ENCODE measurements at places on chromosomes 3 and 15.

GRCh38 chr3:153290268-153291015, 128.4 kb downstream of the RAP2B start:
- no peak for DNase-seq

GRCh38 chr3:151871639-151872468, 1.6 kb upstream of the SUCNR1 start:
- DNase-seq = no peak

DNA sequence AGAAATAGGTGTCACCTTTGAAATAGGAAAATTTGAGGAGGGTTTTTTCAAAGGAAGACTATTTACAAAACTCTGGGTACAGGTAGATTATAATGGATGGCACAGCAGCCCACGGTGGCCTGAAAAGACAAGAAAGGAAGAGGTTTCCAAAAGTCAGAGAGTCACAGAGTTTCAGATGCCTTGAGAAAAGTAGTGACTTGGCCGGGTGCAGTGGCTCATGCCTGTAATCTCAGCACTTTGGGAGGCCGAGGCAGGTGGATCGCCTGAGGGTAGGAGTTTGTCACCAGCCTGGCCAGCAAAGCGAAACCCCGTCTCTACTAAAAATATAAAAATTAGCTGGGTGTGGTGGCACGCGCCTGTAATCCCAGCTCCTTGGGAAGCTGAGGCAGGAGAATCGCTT, 35.2 kb downstream of the OSTN start:
- no peak for DNase-seq

DNA sequence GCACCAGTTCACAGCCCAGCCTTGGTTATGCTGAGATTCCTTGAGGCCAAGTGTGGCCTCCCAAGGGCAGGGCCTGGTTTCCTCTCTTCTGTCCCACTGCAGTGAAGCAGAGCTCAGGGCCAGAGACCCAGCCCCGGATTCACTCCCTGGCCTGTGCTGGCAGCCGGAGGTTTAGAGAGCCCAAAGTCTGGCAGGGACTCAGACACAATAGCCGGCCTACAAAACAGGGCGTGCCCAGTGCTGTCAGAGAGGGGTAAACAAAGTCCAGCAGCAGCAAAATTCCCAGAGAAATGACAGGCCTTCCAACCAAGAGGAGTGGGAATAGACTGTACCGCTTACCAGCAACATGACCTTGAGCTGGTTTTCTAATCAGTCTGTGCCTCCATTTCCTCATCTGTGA, 14.0 kb downstream of the VIPR1 start:
- no peak for DNase-seq

DNA sequence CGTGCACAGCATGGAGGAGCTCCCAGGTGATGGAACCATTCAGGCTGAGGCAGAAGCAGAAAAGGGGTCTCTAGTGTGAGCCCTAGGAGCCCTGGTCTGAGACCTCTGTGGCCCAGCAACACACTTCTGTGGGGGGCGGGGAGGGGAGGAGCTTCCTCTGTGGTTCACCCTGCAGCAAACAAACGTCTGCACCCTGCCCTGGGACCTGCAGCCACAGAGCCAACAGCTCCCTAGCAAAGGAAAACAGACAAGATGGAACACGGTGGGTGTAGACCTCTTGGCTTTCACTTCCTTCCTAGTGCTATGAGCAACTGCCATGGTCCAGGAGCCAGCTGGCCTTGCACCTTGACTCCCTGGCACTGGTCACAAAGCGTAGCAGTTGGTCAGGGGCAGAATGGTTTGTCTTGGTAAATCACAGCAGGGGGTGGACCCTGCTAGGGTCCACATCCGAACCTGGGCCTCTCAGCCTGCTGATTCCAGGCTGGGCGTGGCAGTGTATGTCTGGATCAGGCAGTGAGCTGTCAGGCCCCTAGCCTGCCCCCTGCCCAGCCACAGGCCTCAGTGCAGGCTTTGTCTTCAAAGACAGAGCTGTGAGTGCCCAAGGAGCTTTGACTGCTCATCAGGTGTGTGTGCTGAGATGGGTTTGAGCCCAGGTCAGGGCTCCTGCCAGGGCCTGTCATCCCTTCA, 6.7 kb downstream of the AMIGO3 start:
- no peak for DNase-seq

DNA sequence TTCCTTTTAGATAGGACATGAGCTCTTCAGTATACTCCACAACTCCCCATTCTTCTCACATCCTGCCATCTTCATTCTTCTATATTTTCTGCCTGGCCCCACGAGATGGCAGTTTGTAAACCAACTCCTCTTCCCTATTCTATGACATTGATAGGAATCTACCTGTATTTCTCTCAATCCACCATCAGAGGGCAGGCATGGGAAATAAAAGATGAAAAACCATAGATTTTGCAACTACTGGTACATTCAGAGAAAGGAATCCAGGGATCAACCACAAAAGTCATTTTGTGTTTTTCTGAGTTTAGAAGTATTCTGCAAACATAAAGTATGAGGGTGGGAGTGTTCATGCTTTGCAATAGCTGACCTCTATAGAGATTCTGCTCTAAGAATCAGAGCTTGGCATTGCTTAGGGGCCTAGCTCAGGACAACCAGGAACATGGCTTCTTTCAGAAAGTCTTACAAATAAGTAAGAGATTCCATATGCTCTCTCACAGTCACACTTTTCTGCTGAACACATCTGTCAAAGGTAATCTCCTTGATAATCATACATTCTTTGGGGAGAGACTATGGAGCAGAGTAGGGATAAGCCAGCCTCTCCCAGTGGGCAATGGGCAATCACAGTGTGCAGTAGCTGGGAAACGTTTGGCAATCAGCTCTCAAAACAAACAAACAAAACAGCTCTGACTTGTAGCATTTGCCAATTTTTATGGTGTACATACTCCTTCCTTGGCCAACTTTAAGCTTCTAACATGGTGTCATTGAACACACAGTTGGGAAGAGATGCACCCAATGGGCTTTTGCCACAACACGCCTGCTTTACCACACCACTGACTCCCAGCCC, 43.1 kb upstream of the SLC25A36 start:
- peak; percentile 55 for DNase-seq

DNA sequence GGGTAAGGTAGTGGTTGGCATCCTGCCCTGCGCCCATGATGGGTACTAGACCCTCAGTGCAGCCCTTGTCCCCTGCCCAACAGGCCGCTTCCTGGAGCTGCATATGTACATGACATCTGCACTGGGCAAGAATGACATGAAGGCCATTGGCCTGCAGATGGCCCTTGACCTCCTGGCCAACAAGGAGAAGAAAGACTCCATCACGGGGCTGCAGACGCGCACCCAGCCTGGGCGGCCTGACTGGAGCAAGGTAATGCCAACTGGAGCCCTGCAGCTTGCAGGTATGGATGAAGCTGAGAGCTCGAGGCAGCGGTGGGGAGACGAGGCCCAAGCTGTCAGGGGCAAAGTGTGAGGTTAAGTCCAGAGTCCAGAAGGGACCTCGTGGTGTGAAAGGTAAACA, 40.8 kb downstream of the NOX5 start:
- no peak for DNase-seq

GRCh38 chr3:186985661-186986364, 55.5 kb downstream of the ST6GAL1 start:
- no peak for DNase-seq

- no peak for DNase-seq
Measured at GRCh38 chr15:78342021-78342420, 1.9 kb downstream of the CRABP1 start.

DNA sequence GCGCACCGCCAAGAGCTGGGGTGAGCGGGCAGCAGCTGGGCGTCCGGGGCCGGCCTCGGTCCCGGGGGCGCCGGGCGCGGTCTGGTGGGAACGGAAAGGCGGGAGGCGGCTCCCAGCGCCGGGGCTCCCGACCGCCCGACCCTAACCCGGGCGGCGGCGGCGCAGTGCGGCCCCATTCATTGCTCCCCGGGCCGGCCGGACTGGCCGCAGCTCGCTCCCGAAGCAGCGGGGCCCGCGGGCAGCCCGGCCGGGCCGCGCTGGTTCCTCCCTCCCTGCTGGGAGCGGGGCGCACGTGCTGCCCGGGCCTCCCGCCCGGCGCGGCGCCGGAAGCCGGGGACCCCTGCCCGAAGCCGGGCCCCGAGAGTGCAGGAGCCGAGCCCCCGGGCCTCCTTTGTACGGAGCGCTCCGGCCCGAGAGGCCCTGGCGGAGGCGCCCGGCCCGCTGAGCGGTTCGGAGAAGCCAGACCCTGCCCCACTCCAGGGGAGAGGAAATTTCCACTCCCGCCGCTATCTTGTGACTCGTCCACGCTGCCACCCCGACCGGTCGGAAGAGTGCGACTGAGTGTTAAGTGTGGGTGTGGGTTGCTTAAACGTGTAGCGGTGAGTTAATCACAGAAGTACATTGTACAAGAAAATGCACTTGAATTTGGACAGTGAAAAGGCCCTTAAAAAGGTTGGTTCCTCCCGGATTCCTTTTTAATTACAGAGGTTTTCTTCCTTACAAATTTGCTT, 613 bp downstream of the ATP1B3 start:
- DNase-seq = peak; percentile 67

DNA sequence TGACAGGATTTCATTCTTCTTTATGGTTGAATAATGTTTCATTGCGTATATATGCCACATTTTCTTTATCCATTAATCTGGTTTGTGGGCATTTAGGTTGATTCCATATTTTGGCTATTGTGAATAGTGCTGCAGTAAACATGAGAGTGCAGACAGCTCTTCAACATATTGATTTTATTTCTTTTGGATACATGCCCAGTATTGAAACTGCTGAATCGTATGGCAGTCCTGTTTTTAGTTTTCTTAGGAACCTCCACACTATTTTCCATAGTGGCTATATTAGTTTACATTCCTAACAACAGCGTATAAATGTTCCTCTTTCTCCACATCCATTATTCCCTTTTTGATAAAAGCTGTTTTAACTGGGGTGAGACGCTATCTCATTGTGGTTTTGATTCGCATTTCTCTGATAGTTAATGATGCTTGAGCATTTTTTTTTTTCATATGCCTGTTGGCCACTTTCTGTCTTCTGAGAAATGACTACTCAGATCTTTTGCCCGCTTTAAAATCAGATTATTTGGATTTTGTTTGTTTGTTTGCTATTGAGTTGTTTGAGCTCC, 21.7 kb downstream of the AQP9 start:
- no peak for DNase-seq

- DNase-seq = no peak
Measured at GRCh38 chr3:165830746-165831145, 6.5 kb downstream of the BCHE start.

DNA sequence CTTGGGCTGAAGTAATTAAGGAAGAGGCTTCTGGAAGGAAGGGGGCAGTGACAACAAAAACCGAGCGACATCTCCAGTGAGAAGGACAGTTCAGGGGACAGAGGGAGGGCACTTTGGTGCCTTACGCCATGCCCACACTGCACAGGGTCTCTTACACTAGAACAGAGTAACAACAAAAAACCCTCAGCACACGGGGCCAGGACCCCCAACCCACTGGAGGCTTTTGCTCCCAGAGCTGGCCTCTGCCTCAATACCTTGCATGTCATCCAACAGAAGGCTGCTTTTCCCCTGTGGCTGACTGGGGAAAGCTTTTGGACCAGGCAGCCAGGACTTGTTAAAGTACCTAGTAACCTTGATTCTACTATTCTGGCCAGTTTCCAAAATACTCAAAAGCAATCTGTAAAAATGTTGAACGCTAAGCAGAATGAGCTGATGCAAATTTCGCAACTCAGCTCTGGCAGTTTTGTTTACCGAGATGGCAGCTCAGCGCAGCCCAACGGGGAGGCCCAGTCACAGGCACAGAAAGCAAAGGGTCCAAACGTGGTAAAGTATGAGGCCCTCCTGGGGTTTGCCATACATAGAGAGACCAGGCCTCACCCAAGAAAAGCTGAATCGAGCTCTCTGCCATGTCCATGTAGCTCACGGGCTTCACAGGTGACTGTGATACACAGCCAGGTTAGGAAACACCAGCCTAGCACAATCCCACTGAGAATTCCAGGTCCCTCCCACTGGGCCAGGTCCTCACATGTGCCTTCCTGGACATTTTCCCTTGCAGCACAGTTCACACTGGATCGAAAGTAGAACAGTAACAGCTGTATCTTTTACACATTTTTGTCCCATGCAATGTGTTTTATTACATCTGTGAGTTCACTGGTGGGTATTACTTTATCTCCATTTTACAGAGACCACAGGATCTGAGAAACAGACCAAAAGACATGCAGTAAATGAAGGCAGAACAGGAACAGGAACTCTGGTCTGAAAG, 6.0 kb downstream of the CHCHD4 start:
- DNase-seq = no peak

- DNase-seq = no peak
Measured at GRCh38 chr15:37219211-37219701, 118.9 kb upstream of the MEIS2 start.

- DNase-seq = no peak
Measured at GRCh38 chr3:5245927-5246326, 58.4 kb downstream of the EDEM1 start.

DNA sequence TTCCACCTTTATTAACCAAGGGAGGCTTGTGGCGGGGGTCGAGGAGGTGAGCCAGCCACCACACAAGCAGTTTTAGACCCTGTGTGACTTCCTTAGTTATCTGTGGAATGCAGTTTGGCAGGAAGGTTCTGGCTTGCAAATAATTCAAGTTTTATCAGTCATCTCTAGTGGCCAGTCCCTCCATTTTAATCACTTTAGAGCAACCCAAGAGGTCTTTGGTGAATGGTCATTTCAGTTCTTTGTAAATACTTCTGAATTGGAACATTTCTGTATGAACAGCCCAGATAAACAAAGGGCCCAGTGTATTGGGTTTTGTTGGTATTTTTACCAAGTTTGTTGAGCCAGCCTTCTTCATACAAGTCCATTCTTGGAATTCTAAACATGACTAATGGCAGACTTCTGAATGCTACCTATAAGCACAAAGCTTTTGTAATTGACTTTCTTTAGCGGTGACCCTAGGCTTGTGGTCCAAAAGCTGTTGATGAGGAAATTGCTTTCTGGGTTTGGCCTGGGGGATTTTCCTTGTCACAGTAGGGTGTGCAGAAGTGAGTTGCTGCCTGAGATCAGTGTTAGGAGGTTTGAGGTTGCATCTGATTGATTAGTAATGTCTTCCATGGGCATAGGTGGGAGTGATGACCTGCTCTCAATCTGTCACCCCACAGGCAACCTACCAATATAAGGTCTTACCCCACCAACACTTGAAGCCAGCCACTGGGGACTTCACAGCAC, 193.3 kb upstream of the TOPAZ1 start:
- peak; percentile 22 for DNase-seq

- DNase-seq = no peak
Measured at GRCh38 chr3:173911446-173911845, 513.9 kb downstream of the NLGN1 start.

DNA sequence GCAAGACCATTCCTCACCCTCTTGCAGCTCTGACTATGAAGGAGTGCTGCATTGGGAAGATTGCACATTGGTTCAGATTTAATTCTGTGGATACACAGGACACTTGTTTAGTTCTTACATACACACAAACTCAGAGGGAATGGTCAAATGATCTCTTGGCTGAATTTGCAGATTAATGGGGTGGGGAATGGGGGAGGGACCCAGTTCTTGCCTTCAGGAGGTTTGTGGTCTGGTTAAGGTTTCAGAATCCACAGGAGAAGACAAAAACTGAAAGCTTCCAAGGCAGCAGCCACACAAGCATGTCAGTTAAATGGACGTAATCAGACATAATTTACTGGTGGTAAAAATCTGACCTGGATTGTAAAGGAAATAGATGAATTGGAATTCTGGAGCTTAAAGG, 257.1 kb upstream of the ROPN1 start:
- no peak for DNase-seq

All from iPS-NIHi11 (cell line).